ENCODE measurements at places on chromosomes 1 and 21.

DNA sequence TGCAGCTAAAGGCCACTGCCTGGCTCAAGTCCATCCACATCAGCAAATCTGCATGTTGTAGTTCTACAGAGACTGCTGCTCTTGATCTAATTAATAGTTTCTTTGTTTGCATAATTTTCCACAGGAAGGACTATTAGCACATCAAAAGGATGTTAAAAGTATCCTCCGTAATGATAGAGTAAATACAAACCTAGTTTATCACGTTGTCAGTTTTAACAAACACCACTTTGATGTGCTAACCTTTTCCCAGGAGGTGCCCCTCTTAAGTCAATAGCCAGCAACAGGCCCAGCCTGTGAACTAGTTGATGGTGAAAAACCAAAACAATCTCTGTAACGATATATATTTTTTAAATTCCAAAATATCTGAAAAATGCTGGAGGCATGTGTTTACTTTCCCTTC lies 64.2 kb upstream of the SLC22A15 start:
- DNase-seq = no peak

GRCh38 chr1:17212487-17213121 lies 7.7 kb downstream of the PADI1 start:
- peak; percentile 31 for DNase-seq

GRCh38 chr21:38496224-38496623 lies 2.1 kb downstream of the ERG start:
- no peak for DNase-seq

DNA sequence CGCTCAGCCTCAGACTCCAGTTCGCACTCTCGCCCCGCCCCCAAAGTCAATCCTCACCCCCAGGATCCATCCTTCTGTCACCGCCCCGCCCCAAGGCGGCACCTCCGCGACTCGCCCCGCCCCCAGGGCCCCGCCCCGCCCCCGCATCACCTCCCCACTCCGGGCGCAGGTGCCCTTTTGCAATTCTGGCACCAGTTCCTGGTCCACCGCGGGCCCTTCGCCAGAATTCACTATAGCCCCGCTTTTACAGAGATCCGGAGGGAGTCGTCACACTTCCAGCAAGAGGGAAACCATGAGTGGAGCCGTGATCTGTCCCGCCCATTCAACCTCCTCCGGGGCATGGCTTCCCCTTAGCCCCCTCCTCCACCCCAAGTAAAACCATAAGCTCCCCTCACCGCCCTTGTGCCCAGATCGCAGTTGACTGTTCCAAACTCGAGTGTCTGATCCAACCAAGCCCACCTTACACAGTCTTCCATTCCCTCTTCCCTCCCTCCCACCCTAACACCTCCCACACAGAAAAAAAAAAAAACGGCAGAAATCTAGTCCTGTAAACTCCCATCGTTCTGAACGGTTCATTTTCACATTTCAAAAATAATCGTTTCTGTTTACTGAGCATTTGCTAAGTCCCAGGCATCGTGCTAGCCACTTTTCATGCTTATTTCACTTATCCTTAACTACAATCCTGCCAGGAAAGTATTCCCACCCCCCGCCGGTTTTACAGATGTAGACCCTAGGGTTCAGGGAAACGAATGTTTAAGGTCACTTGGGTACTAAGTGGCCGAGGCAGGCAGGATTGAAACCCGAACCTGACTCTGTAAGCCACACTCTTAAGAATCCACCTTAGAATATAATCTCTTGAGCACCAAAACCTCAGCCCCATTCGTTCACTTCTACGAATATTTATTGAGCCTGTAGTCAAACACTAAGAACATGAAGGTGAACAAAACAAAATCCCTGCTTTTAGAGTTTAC lies 1.3 kb upstream of the DNAJC16 start:
- no peak for DNase-seq

DNA sequence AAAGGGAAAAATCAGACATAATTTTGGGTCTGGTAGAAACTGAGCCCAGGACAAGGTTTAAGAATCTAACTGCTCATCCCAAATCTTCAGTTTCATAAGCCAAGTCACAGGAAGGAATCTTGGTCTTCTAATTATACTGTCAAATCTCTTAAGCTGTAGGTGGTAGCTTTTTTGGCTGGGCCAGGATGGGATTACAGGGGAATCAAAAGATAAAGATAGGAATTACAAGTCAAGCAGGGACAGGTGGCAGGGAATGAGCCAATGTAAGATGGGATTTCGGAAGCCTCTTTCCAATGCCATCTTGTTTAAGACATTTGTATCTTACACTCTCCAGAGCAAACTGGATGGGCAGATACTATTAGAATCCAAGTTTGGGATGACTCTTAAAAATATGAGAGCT lies 383.5 kb downstream of the KCNH1 start:
- no peak for DNase-seq

DNA sequence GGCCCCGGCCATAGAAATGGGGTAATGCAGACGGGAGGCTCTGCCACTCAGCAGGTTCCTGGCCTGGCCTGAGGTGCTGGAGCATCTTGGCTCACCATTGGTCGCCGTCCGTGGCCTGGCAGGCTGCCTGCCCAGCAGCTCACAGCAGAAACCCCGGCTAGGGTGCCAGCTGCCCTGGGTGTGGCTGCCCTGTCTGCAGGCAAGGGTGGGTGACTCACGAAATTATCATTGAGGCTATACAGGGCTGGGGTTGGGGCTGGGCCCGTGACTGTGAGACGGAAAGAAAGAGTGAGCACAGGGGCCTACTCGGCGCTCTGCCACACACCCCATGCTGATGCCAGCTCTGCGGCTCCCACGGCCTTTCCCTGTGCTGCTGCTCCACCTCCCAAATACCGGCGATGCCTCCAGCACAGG lies 8.0 kb upstream of the PKP1 start:
- no peak for DNase-seq

DNA sequence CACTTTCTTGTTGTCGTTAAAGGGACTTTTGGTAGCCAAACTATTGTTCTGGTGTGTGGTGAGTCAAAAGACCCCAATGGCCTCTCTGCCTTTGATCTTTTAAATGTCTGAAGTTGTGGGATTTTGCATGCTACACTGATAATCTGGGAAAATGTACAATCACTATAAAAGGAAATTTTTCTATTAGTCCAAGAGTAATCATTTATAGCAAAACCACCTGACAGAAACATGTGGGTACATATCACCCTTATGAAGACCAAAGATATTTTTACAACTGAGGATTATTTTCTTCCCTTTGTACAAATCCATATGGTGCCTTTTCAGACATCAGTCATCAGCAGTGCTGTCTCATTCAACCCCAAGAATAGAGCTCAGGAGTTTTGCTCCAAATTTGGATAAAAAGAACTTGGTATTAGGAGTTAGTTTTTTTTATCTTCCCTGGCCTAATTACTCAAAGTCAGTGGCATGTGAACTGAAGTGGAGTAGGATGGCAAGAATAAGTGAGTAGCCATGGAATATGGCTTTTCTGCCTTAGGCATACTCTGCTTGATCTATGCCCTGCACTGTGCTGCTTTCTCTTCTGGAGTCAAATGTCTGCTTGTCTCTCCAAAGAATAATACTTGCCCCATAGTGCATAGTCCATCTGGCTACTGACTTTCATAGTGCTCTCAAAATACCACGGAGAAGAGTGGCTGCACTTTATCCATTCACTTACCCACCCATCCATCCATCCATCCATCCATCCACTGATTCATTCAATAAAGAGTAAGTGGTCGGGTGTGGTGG lies 13.5 kb downstream of the GREM2 start:
- no peak for DNase-seq

DNA sequence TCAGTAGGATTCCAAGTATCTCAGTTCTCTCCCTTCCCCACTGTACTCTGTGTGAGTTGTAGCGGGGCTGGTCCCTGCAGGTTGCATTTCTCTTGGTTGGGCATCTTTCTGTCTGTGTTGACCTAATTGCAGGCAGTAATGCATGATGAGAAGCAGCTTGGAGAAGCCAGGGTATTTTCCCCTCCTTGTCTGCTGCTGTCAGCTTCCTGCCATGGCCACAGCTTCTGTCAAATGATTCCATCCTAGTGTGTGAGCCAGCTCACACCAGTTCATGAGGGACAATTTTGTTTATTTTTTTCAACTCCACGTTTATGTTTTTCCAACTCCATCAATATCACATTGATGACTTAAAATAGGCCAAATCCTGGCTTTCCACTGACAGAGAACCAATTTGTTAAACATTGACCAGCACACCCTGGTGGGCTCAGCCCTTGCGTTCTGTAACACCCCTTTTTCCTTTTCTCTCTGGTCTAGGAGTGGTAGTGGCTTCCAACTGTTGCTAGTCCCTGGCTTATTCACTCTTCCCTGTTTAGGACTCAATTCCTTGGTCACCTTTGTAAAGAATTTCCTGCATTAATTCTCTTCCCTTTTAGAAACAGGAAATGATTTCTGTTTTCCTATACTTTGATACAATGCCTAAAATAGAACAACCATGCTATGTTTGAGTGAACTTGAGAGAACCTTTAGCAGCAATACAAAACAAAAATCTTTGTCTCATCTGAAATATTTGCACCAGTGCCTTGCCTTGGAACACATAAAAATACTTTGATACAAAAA lies 44.9 kb upstream of the APOBEC4 start:
- peak; percentile 8 for DNase-seq

GRCh38 chr1:102699524-102699923 lies 408.8 kb downstream of the COL11A1 start:
- DNase-seq = no peak

- no peak for DNase-seq
These were observed 3.6 kb upstream of the DHRS3 start for GRCh38 chr1:12621346-12622335.

DNA sequence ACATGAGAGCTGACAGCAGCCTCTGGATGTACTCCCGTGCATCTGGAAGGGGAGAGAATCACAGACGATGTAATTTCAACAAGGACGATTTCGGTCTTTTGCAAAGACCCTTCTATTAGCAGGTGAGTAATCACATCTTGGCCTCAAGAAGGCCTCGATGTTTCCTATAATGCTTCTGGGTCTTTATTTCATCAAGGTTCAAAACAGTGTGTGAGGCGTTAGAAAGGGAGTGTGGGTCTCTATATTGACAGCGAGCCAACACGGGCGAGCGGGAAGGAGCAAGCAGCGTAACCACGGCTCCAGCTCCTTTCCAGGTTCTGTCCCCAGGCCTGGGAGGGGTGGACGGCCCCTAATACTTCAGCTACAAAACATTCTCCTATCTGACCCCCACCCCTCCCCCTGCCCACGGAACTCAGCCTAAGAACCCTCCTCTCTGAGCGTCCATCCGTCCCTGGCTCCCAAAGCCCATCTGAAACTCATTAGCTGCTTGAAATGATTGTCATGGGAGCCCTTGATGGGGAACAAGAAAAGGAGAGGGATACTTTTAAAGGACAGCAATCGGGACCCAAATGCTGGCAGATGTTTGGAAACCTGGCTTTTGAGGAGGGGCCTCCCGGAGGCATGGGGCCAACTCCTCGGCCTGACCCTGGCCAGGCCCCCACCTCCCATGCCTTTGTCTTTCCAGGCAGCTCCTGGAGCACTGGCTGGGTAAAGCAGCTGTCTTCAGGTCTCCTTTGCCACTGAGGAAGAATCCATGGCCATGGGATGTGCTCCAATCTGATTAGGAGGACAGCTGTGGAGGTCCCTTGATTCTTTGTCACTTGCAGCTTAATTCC lies 250.8 kb downstream of the FOXD2 start:
- no peak for DNase-seq

- no peak for DNase-seq
These were observed 52.5 kb downstream of the DISC1 start for GRCh38 chr1:231679109-231679508.

DNA sequence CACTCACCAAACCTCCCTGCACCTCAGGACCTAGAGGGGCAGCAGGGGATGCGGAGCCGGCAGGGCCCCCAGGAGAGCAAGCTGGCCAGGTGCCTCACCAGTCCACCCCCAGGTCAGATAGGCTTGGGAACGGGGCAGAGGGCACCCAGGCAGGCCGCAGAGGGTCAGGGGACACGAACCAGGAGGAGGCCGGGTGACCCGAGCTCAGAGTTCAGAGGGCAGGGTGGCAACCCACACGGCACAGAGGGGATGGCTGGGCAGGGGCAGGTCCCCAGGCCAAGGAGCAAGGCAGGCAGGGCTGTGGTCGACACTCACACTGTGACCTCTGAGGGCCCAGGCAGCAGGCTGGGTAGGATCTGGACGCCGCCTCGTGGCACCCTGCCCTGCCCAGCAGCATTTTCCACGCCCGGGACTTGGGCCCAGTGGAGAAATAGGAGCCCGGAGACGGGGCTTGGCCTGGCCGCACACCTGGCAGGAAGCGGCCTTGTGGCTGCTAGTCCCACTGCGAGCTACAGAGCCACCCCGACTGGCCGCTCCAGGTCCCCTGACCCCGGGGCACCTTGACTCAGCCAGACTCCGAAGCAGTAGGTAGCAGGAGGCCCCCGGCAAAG lies 5.3 kb downstream of the DVL1 start:
- no peak for DNase-seq

- DNase-seq = no peak
These were observed 225.5 kb upstream of the ADAMTS5 start for GRCh38 chr21:27192281-27192949.

DNA sequence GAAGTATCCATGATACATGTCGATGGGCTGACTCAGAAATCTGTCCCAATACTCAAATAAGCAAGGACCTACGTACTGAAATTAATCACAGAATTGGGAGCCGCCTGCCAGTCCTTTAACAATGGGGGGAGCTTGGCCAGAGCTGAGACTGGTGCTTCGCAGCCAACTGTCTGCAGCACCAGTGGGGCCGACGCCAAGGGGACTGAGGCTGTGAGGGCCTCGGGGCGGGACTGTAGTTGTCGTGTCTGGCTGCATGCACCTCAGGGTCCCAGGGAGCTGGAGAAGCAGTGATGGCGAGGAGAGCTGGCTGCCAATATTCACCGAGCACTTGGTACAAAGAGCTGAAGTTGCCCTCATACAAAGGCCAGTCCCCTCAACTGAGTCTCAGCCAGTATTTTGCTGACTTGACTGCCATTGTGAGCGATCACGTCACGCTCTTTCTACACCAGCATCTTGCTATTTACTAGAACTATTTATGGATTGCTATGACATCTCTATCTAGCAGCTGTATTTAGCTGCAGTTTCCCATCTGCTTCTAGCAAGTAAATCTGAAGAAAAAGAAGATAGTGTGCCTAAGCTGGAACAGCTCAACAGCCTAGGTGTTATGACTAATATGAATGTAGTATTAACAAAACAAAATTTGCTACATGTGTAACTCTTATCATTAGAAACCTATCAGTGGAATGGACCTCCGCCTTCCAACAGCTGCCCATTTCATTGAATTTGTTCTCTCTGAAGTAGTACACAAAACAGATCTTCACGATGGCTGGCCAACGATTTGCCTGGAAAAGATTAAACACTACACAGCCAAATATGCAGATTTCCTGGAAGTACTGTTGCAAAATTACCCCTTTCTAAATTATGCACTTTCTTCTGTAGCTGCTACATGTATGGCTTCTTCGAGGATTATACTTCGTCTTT lies 29.1 kb downstream of the EVI5 start:
- DNase-seq = no peak

DNA sequence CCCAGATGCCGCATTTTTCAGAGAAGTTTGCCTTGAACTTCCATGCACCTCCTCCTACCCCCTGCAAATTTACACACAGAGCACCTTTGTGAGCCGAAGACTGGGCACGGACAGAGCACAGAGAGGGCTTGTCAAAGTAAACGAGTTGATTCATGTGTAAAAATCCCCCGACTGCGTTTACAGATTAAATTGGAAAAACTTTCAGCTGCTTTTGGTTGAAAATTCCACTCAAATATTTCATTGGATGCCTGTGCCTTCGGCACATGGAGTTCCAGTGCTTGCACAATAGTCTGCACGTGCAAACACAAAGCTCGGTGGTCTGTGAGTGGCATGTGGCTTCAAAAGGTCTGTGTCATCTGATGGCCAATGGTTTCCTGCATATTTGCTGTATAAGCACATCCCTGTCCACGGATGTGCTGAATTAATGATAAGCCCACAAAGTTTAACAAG lies 177.5 kb downstream of the SETD4 start:
- DNase-seq = no peak

GRCh38 chr1:210252621-210253051 lies 20.0 kb downstream of the SERTAD4 start:
- DNase-seq = no peak
